Stimulated activated CD8-positive, alpha-beta memory T cell treated with anti-CD3 and anti-CD28 coated beads, Interleukin-4, amount 100 ng/mL, for 1 hour (primary cell): ENCODE measurements at places on chromosomes 3 and 15.

- no peak for DNase-seq
These were observed 3.3 kb downstream of the STAB1 start for GRCh38 chr3:52498137-52499054.

GRCh38 chr3:120451806-120452205 lies 1.0 kb upstream of the FSTL1 start:
- no peak for DNase-seq

GRCh38 chr15:83278191-83278590 lies 6.3 kb downstream of the BNC1 start:
- no peak for DNase-seq

DNA sequence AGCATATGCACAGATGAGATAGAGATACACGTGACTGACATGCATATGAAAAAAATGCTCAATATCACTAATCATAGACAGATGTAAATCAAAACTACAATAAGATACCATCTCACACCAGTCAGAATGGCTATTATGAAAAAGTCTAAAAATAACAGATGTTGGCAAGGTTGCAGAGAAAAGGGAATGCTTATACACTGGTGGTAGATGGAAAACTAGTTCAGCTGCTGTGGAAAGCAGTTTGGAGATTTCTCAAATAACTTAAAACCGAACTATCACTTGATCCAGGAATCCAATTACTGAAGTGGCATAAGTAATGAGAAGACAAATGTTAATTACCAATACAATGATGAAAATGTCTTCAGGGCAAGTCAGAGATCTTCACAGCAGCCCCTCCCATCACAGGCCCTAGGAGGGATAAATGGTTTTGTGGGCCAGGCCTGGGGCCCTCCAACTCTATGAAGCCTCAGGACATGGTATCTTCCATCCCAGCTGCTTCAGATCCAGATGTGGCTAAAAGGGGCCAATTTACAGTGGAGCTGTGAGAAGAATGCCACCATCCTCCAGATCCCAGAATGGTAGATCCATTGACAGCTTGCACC lies 71.4 kb upstream of the PLSCR4 start:
- no peak for DNase-seq

GRCh38 chr3:192062186-192062585 lies 601.2 kb downstream of the PYDC2 start:
- no peak for DNase-seq

DNA sequence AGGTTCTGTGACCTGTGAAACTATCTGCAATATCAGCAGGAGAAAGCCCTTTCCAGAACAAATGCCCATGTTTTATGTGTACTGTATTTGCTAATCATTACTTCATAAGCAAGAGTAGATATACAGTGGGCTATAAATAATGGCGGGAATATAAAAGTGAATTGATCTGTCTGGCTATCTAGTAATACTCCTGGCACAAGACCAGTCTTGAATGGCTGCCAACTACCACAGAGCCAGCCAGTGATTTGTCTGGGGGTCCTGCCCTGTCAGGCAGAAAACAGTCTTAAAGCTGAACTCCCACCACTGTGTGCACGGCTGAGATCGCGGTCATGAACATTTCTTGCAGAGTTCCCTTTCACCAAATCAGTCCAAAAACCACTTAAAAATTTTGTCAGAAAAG lies 176.3 kb downstream of the MEIS2 start:
- DNase-seq, result no peak

DNA sequence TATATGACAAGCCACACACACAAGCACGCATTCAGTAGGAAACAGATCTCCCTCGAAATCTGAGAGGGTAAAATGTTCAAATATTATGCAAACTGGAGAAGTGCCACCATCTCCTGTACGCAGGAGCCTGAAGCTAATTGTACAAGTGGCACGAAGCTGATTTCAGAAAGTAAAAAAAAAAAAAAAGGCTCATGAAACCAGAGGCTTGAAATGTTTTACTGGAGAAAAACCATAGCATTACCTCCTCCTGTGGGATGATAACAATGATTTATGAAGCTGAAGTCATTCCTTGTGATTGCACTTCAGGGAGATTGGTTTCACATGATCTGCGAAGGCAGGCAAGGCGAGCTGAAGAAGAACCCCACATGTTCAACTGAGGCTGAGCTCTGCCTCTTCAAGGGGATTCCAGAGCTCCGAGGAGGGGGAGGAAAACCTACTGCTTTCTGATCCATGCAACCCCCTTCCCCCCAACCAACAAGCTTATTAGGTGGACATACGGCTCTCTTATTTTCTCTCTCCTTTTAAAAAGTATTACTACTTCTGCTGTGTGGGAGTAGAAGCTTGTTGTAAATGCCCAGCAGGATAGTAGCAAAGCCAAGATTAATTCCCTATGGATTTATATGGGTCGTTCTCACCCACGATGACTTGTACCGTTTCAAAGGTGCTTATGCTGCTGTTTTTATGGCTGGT lies 101.1 kb downstream of the GREM1 start:
- DNase-seq, result no peak
